ENCODE measurements at places on chromosomes 6 and 20.

GRCh38 chr20:56322681-56323080, 36.1 kb upstream of the FAM210B start:
- DNase-seq = no peak

DNA sequence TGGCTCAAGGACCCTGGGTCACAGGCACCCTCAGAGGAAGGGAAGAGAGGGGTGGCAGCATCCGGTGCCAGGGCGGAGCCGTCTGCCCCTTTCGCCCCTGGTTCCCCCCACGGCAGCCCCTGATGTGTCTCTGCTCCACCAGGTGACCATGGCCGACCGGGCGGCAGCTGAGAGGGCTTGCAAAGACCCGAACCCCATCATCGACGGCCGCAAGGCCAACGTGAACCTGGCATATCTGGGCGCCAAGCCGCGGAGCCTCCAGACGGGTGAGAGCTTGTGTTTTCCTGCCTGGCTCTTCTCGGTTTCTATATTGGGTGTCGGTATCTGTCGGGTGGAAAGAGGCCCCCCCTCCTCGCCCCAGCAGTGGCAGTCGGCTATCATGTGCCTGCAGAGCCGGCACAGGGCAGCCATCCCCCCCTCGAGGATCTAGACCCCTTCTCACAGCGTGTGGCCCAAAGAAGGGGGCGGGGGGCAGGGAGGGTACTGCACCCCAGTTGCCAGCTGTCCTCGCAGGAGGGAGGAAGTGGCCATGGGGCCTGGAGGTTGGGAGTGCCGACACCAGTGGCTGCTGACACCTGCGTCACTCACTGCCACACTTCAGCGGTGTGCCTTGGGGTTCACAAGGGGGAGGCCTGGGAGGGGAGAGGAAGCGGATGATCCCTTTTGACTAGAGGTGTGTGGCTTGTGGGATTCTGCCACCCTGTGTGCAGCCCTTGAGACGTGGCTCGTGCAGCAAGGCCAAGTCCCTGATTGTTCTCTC, 1.5 kb downstream of the RBM38 start:
- peak; percentile 75 for DNase-seq

DNA sequence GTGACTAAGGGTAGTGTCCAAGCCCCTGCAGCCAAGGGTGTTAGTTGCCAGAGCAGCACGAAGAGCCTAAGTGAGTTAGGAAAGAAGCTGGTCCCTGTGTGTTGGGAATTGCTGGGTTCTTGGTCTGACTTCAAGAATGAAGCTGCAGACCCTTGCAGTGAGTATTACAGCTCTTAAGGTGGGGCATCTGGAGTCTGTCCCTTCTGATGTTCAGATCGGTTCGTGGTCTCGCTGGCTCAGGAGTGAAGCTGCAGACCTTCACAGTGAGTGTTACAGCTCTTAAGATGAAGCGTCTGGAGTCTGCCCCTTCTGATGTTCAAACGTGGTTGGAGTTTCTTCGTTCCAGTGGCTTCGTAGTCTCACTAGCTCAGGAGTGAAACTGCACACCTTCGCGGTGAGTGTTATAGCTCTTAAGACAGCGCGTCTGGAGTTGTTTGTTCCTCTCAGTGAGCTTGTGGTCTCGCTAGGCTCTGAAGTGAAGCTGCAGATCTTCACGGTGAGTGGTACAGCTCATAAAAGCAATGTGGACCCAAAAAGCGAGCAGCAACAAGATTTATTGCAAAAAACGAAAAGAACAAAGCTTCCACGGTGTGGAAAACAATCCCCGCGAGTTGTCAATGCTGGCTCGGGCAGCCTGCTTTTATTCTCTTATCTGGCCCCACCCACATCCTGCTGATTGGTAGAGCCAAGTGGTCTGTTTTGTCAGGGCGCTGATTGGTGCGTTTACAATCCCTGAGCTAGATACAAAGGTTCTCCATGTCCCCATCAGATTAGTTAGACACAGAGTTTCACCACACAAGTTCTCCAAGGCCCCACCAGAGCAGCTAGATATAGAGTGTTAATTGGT, 31.8 kb downstream of the PXDC1 start:
- no peak for DNase-seq

DNA sequence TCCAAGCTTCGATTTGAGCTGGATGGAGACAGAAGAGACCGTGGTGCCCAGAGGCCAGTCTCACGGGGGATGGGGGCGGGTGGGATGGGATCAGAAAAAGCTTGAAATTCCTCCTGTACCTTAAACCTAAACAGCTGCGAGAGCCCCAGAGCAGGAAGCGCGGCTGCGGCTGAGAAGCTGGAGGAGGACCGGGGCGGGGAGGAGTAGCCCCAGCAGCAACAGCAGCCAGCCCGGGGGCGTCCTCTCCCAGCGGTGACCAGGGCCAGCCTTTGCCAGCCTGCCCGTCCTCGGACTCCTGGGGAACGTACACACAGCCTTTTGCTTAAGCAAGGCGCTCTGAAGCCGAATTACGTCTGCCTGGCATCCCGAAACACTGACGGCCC, 17.4 kb upstream of the PRDM13 start:
- no peak for DNase-seq

DNA sequence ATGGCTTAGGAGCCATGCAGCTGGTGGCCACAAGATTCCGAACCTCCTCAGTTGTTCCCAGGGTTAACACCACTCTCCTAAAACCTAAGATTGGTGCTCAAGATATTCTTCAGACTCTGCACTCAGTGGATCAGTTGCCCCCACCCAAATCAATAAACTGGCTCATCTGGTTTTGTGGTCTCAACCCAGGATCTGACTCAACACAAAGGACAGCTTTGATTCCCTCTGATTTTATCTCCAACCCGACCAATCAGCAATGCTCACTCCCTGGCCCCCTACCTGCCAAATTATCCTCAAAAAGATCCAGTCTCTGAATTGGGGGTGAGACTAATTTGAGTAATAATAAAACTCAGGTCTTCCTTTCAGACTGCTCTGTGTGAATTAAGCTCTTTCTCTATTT, 137.5 kb downstream of the EYS start:
- no peak for DNase-seq

DNA sequence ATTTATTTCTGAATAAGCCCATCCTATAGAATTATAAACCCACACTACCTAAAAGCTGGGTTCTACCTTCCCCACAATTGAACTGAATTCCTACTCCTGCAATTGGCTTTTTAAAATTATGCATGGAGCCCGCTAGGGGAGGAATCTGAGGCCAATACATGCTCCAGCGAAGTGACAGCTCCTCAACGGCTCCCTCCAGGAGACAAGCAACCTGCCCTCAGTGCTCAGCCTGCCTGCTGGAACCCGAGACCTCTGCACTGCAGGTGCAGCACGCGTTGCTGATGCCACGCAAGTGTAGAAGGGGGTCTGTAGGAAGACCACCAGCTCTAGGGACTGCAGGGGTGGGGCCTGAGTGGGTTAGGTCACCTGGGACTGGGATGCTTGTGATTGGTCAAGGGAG, 170.2 kb upstream of the CDYL start:
- DNase-seq = no peak

- no peak for DNase-seq
These were observed 11.0 kb downstream of the DHX35 start for GRCh38 chr20:38973107-38973506.

- no peak for DNase-seq
These were observed 5.4 kb downstream of the DSP start for GRCh38 chr6:7546896-7547295.

- no peak for DNase-seq
These were observed 33.5 kb upstream of the BMP6 start for GRCh38 chr6:7692453-7692784.

DNA sequence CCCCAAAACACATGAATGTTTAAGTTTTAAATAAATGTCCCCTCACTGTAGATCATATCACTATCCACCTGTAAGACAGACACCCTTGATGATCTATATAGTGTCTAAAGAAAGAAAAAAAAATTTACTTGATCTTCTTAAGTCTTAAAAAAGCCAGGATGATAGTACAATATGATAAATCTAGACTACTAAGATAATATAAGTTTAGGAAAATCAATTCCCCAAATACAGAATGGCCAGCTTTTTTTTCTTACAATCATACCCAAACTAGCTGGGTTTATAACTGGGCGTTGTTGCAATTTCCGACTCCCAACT, 14.4 kb downstream of the ZNF217 start:
- DNase-seq = no peak

DNA sequence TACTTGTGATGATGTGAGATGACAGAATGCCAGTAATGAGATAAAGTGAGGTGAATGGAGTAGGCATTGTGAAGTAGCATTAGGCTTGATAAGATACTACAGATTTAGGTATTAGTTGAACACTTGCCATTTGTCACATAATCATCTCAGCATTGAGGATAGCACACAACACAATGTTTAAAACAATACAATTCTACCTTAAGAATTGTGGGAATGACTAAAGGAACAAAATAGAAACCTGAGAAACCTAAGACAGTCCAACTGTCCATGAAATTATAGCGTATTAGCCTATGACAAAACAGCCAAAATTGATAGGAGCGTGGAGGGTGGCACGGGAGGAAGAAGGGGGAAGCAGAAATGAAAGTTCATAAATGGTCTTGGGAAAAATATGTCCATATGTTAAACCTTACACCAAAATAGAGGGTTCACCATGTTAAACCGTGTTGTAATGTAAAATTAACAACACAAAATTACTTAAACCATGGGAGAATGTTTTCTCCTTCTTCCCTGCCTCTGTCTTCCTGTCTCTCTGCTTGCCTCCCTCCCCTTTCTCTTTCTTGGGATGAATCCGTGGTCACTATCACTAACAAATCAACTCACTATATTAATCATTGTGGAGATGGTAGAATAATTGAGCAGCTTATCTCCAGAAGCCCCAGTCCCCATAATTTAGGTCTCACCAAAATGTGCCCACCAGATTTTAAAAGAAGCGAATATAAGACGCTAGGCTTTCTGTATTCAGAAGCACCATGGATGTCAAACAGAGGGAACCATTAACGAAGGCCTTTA, 33.0 kb upstream of the HFE start:
- DNase-seq = no peak

- DNase-seq = no peak
These were observed 60.2 kb downstream of the GNAS-AS1 start for GRCh38 chr20:58790454-58790853.

GRCh38 chr6:113377362-113377942, 479.7 kb upstream of the MARCKS start:
- DNase-seq = no peak

GRCh38 chr6:135811644-135812526, 39.6 kb upstream of the PDE7B start:
- DNase-seq = no peak

GRCh38 chr6:152954443-152954842, 28.4 kb downstream of the FBXO5 start:
- DNase-seq = no peak

DNA sequence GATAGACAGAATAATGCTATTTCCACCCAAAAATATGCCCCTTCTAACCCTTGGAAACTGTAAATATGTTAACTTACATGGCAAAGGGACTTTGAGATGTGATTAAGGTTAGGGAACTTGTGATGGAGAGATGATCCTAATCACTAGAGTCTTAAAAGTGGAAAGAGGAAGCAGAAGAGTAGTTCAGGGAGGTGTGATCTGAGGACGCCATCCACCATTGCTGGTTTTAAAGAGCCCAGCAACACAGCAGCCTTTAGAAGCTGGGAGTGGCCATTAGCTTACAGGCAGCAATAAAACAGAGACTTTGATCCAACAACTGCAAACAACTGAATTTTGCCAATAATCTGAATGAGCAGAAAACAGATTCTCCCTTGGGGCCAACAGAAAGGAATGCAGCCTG, 30.6 kb downstream of the ZNF311 start:
- DNase-seq = no peak

GRCh38 chr20:59804347-59804746, 129.1 kb downstream of the SYCP2 start:
- DNase-seq = no peak

GRCh38 chr20:63380346-63380870, 19.3 kb upstream of the CHRNA4 start:
- no peak for DNase-seq

DNA sequence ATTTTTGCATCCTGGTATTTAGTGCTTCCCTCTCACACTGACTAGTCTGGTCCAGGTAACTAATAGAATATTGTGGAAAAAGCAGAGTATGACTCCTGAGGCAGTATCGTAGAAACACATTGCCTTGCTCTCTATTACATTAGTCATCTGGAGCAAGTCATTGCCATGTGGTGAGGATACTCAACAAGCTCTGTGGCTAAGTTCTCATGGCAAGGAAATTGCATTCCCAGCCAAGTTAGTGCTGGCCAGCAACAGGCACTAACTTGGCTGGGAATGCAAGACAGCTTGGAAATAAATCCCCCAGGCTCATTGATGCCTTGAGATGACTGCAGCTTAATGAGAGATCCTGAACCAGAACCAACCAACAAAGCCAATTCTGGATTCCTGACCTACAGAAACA, 39.7 kb upstream of the HTR1B start:
- no peak for DNase-seq

- no peak for DNase-seq
These were observed 16.2 kb upstream of the FUCA2 start for GRCh38 chr6:143527677-143528076.

DNA sequence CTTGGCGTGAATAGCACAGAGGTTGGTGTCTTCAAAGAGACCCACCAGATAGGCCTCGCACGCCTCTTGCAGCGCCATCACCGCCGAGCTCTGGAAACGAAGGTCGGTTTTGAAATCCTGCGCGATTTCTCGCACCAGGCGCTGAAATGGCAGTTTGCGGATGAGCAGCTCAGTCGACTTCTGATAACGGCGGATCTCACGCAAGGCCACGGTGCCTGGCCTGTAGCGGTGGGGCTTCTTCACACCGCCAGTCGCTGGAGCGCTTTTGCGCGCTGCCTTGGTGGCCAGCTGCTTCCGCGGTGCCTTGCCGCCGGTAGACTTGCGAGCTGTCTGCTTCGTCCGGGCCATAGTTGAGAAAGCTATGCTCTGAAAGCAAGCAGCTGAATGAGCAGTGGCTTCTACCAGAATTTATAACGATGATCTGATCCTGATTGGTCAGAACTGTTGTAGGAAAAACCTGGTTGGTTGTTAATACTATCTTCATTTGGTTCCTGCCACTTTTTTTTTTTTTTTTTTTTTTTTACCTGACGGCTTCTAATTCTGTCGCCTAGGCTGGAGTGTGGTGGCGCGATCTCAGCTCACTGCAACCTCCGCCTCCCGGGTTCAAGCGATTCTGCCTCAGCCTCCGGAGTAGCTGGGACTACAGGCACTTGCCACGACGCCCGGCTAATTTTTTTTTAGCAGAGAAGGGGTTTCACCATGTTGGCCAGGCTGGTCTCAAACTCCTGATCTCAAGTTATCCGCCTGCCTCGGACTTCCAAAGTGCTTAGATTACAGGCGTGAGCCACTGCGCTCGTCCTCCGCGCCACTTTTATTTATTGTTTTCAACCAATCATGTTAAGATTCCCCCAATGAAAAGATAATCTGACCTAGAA, 21.5 kb downstream of the OR2B2 start:
- peak; percentile 70 for DNase-seq

GRCh38 chr20:22560817-22561216, 23.6 kb downstream of the FOXA2 start:
- DNase-seq = no peak

- no peak for DNase-seq
These were observed 3.5 kb upstream of the TFAP2A start for GRCh38 chr6:10418361-10418861.
